Myocyte (in vitro differentiated cells): ENCODE measurements at places on chromosomes 7 and 10. TPM values are rescaled to one million over a fixed set of nuclear protein-coding genes. Genes with fewer than 3 reads are reported as not detected.
A peak's percentile ranks its signal among the peaks of the same experiment; 100 is the strongest.

DNA sequence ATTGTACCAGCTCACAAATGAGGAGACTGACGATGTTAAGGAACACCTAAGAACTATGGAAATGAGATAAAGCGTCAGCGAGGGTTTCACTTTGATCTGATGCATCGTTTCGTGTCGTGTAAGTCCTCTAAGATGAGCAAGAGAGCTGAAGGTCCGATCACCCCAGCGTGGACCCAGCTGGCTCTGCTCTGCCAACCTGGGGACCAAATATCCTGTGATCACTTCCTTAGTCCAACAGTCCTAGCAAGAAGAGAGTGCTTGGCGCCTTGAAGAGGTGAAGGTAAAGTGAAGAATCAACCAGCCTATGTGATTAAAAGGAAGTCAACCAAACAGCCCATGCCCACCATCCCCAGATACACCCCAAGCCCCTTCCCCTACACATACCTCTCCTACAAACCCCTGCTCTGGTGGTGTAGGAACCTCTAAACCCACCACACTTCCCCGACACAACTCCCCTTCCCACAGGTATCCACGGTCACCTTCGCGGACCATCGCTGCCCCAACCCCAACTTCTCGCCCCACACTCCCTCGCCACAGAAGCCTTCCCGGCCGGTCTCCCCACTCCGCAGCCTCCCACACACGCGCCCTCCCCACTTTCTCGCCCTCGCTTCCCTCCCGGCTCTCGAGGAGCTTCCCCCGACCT is 722 bp downstream of the UPF2 start:
- peak; percentile 24 for DNase-seq

Gene TFR2
- not detected in 2 replicates for total RNA-seq

- no peak for DNase-seq
These were observed 180.3 kb upstream of the SHH start for GRCh38 chr7:155992538-155992937.

DNA sequence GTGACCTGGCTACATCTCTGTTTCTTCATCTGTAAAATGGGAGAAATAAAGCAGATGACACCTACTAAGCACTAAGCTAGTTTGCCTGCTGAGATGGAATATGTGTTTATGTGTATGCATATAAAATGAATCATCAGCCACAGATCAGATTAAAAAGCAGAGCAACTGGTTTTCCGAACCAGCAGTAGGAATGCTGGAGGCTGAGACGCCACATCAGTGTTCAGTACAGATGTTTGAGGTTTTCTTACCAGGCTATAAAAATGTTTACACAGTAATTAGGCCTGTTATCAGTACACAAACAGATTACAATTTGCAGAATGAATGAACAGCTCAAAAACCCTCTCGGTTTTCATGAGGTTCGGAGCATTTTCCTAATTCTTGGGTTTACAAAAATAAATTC is 85.8 kb downstream of the CALN1 start:
- no peak for DNase-seq

DNA sequence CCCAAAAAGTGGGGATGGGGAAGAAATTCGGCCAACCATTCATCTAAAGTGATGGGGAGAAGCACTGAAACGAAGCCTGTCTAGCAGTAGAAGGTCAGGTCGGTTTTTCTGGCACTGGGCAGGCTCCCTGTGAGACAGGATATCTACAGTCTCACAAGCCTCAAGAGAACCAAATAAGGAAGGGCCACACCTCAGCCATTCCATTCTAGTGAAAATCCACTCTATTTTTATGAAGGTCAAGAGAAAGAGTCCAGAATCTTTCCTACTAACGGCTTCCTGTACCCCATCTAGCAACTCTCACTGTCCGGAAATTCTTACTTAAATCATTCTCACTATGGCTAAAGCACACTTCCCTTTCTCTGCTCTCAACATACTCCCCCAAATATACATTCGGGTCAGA is 267.1 kb downstream of the PRPF18 start:
- DNase-seq, result no peak

- no peak for DNase-seq
These were observed 291.0 kb upstream of the C7orf33 start for GRCh38 chr7:148299350-148300276.

DNA sequence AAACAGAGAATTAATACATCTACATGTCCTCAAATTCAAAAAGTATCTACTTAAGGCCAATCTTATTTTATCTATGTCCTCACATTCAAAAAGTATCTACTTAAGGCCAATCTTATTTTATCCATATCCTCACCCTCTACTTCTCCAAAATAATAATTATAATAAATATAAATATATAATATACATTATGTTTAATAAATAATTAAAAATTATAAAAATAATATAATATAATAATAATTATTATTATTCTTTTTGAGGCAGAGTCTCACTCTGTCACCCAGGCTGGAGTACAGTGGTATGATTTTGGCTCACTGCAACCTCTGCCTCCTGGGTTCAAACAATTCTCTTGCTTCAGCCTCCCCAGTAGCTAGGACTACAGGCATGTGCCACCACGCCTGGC is 784.9 kb downstream of the DNAJB9 start:
- DNase-seq, result no peak

Gene MINDY4
- total RNA-seq, result 2.0 and 2.9 TPM in 2 replicates

GRCh38 chr7:131630427-131630826 is 74.0 kb upstream of the PODXL start:
- no peak for DNase-seq

DNA sequence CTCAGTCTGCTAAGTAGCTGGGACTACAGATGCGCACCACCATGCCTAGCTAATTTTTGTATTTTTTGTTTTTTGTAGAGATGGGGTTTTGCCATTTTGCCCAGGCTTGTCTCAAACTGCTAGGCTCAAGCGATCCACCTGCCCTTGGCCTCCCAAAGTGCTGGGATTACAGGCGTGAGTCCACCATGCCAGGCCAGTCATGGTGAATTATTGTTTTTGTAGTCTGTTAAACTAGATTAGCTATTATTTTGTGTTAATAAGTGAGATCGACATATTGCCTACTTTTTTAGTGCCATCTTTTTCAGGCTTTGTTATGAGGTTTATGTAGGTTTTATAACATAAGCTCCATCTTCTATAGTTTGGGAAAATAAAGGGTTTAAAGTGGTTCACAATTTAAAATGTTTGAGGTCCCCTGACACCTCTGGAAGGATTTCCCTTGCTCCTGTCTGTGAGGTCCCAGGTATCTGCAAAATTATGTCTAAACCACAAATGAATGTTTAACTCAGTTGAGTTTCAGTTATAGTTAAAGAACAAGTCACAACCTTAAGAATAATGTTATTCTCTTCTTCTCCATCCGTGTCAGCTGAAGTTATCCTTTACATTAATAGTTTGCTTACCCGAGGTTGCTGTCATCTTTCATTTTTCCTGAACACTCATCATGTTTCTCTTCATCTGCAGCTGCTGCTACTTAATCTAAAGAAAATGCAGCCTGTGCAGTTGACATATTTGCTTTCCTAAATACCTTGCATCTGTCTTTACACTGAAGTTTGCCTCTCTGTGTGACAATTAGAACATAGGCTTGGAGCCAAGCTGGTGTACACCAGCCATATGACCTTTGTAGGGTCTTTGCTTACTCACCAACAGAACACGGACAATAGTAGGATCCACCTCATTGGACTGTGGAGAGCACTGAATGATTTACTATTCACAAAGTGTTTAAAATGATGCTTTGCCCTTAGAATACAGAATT is 8.9 kb upstream of the VSTM4 start:
- no peak for DNase-seq

Gene SEC31B
- total RNA-seq, result 4.9 and 6.9 TPM in 2 replicates

Gene FXYD4
- 1.8 and 6.1 TPM in 2 replicates for total RNA-seq

DNA sequence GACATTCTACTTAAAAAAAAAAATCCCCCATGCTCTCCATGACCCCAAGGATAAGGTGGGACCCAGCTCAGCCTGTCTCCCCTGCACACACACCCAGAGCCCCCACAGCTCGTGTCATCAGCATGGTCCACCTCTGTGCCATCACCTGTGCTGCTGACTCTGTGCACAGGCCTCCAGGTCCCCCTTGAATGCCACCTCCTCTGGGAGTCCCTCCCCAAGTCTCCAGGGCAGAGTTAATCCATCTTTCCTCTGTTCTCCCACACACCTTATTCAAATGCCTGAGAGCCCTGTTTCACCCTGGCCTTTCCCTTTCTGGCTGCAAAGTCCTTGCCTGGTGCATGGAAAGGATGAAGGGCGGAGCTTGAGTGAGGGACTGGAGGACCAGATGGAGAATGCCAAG is 194.1 kb upstream of the LYZL2 start:
- DNase-seq, result no peak

- no peak for DNase-seq
These were observed 39.5 kb downstream of the STEAP1B start for GRCh38 chr7:22460363-22460988.

DNA sequence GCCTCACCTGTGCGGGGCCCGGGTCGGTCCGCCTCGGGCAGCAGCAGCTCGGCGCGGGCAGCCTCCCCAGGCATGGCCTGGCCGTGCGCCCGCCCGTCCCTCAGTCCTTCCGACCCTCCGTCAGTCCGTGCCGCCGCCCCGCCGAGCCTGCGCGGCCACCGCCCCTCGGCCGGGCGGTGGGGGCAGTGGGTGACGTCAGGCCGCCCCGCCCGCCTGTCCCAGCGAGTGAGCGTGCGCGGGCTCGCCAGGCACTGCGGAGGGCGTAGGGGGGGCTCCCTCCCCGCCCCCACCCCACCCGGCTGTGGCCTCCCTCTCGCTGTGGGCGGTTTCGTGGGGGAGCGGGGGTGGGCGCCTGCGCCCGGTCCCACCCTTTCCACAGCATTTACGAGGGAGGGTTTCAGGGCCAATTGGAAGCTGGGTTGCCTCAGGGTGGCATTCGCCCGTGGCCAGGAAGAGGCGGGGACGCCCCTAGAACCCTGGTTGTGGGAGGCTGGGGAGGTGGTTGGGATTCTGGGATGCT is at the start of gene NACAD:
NACAD (minus strand) TSS at position 149 of the 520 bp plus-strand sequence; CDS start at position 74, 75 bp downstream.
- DNase-seq, result peak; percentile 36

DNA sequence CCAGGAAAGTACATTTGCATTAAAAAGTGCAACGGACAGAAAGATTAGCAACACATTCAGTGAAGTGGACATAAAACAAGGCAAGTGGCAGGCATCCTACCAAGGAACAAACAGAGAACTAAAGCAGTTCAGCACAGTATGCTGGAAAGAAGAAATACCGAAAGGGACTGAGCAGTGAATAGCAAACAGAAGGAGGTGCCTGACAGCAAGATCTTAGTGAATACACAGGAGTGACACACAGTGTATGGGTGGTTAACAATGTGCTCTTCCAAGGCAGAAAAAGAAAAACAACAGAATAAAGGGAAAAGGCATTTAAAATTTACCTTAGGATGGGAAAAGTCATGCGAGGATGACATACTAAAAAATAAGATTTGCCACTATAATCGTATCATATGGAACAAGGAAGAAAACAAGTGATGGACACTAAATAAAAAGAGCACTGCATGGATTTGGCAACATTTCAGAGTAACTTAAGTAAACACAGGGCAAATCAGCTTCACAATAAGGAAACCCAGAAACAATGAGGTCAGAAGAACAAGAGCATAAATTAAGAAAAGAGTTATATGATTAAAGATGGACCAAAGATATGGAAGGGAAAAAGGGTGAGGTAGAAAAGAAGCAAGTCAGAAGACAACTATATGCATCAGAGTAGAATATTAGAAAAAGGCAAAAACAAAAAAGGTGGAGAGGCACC is 29.5 kb downstream of the MEST start:
- DNase-seq, result no peak

DNA sequence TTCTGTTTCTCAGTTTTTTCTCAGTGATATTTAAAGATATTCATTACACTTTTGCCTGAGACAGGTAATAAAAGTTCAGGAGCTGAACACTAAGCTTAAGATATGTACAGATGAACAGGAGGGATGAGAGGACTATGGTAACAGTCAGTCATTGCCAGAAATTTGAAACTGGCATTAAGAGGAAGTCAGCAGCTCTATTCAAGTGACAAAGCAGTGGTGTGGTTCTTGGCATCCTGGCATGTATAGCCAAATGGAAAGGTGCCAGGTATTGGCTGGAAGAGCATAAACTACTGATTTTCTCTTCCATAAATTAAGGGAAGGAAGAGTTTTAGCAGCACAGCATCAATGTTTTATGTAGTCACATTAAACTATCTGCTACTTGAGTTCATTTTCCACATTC is 22.7 kb downstream of the HOXA1 start:
- no peak for DNase-seq

- DNase-seq, result no peak
These were observed 39.2 kb downstream of the GNAT3 start for GRCh38 chr7:80472491-80473200.

Gene CLCN1
- not detected in 2 replicates for total RNA-seq

DNA sequence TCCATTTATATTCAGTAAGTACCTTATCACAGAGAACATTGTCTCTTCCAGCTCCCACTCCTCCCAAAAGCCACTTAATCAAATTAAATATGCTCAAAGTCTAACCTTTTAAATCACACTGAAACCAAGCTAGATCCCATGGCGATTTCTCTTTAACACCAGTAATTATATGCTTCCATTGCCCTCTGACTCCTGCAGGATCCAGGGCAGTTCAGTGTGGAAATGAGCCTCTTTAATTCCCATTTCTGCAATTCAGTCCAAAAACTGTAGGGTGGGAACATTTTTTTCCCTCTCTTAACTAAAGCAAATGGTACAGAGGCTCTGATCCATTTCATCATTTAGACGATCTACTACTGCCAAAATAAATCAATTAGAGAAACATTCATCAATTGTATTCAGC is 872.3 kb upstream of the PHF14 start:
- no peak for DNase-seq

DNA sequence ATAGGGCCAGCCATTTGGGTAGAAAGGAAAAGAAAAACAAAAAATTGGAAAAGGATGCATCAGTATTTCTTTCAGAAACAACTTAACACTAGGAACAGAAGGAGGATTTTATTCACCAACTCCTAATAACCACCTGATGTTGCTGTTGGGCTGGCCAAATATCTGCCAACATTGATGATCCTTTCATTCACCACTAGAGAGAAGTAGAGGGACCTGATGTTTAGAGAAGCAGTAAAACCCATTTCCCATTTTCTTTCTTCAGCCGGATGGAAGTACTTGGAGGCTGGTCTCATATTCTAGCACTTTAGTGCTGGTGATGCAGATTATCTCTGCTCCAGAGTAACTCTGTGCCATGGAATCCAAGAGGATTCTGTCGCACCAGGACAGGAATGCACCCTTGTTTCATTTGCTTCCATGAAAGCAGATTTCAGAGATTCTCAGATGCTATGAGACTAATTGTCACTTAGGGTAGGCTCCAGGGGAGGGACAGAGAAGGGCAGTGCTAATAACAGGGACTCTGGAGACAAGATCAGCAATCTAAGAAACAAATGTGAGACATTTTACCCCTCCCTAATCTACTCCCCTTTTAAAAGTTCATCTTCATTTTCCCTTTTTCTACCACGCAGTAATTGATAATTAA is 3.1 kb downstream of the KLLN start:
- DNase-seq, result peak; percentile 67

DNA sequence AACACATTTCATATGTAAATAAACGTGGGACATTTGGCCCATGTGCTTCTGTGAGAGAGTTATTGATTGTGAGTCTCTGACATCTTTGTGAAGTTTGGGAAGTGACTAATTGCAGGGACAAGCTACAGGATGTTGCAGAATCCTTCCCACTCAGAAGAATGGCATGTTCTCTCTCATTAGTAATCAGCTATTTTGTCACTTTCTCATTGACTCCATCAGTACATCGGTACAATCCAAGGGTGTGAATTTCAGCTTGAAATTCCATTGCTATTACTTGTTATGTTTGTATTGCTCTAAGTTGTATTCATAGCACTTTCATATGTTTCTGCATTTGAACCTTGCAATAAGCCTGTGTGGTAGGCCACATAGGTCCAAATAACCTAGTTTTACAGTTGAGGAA is 100.0 kb upstream of the KCNMA1 start:
- DNase-seq, result peak; percentile 36
